CD4-positive, alpha-beta T cell treated with Interferon gamma for 1 hour (primary cell): ENCODE measurements at places on chromosomes 5 and 9.

DNA sequence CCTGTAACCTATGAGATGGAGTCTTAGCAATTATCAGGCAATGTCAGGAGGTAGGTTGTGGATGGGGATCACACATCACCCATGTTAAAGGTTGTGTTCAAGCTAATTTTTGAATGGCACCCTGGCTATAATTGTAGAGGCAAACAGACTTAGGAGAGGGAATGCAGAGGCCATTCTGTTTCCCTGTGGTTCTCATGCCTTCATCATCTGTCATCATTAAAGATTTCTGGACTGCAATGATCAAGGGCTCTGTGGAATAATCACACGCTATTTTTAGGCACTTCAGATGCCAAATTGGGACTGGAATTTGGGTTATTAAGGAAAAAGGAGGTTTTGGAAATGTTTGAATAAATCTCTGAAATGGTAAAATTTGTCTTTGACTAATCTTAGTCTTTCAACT, 1065.4 kb downstream of the TAF11L14 start:
- DNase-seq: no peak

- no peak for DNase-seq
These were observed 354.5 kb upstream of the CDH6 start for GRCh38 chr5:30838936-30839496.

DNA sequence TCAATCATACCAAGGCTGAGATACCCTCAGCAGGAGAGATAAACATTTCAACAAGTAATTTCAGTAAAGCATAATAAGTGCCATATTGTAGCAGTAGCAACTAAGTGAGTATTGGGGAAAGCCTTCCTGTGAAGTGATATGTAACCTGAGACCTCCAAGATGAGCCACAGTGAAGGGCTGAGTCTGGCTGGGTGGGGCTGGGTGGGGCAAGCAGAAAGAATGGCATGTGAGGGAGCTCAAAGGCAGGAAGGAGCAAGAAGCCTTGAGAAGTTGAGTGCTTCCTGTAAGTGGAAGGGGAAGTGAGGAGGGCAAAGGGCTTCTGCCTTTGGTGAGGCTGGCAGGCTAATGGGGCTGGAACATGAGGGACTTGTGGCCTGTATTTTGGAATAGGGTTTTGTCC, 19.7 kb upstream of the ASTN2 start:
- no peak for DNase-seq

- DNase-seq: no peak
These were observed 837.1 kb upstream of the SEMA6A start for GRCh38 chr5:117411701-117412100.

GRCh38 chr9:76151267-76151666, 243.0 kb downstream of the RFK start:
- no peak for DNase-seq
